ENCODE measurements at places on chromosomes 1 and 21.

GRCh38 chr1:54619749-54620148 is 3.6 kb downstream of the FAM151A start:
- no peak for DNase-seq

DNA sequence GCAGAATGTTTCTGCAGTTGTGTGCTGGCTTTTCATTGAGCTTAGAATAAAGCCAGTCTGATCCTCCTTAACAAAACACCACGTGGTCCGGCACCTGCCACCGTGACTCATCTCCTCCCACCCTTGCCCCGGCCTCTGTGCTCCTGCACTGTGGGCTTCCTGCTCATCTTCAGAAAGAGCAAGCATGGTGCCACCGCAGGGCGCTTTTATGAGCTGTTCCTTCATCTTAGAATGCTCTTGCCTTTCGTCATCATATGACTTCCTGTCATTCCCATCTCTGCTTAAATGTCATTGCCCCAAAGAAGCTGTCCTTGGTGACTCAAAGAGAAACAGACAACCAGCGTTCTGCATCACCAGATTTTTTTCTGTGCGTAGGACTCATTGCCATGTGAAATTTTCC is 117.8 kb downstream of the HHAT start:
- DNase-seq, result no peak

DNA sequence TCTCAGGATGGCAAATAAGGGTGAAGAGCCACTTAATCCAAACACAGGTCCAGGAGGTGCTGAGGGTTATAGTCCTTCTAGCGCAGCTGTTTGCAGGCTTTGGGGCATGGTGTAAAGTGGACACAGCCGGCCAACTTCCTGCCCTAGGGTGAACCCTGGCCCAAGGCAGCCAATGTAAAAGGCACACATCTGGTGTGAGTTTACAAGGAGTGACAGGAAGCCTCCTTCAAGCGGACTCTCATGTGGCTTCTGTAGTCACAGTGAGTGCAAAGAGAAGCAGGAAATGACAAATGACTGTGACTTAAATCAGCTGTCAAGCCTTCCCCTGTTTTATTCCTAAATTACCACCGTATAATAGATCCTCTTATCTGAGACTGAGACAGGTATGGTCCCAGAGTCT is 213.0 kb downstream of the CRB1 start:
- no peak for DNase-seq

GRCh38 chr1:1680031-1680911 is 12.3 kb downstream of the SLC35E2B start:
- DNase-seq, result no peak

DNA sequence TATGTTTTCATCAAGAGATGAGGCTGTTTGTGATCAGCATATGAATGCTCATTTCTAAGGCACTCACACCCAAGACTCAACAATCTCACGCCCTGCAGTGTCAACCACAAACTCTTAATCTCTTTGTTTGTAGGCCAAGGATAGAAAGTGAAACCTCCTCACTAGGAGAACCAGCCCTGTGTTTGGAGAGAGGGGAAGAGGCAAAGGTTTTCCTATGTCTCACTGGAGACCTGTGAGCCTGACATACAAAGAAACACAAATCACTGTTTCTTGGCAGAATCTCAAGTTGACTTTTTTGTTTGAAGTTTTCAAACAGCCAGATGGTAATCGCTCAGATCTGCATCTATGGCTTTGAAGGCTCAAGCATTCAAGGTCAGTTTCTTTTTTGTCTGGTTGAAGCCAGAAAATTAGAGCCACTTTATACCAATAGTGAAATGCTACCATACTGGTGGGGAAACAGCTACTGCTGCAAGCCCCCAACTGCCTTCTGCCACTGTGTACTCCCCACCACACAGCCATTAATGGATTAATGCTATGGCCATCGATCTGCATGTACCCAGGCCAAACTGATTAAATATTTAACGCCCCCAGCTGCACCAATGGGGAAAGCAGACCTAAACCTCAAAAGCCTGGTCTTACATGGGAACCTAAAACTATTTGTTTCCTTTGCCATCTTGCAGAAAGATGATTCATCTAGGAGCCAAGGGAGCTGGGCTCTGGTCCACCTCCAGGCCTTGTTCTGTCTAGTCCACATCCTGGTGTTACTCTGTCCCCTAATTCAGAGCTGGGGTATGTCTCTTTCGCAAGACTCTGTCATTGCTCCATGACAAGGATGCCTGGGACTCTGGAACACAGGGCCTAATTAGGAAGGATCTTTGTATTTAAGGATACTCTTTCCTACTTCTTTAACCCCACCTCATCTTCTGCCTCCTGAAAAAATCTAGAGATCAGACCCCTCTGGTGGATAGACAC is 16.3 kb downstream of the PDZK1 start:
- no peak for DNase-seq

- DNase-seq, result peak; percentile 14
These were observed at the start of gene GNG12 for GRCh38 chr1:67832737-67833601. GNG12 (minus strand) TSS chr1:67833467; CDS start chr1:67707686, 125,781 bp downstream.

GRCh38 chr1:171139890-171140289 is 45.2 kb upstream of the FMO2 start:
- no peak for DNase-seq

- no peak for DNase-seq
These were observed 232.0 kb downstream of the SMYD3 start for GRCh38 chr1:246275036-246275435.

- no peak for DNase-seq
These were observed 38.5 kb upstream of the ID3 start for GRCh38 chr1:23597635-23598388.

- no peak for DNase-seq
These were observed 347.8 kb downstream of the DUSP10 start for GRCh38 chr1:221394011-221394544.
